ENCODE measurements at places on chromosomes 2 and 18.

- no peak for DNase-seq
These were observed 25.9 kb downstream of the MYO7B start for GRCh38 chr2:127561371-127561770.

- no peak for DNase-seq
These were observed 248.3 kb downstream of the KCNE4 start for GRCh38 chr2:223300326-223300725.

DNA sequence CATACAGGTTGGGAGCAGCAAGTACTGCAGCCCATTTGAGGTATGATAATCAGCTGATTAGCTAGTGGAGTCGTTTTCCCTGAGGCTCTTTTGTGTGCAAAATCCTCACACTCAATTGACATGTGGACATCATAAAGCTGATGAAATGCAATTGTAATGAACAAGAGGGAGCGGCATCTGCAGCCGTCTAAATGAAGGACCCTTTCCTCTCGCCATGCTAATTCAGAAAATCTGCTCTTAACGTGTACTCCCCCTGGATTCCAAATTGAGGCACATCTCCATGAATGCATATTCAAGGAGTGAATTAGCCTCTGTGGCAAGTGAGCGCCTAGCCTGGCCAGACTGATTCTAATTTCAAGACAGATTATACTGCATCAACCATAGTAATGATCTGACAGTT lies 260.9 kb upstream of the ATP5MC3 start:
- DNase-seq, result no peak

- DNase-seq, result no peak
These were observed 107.2 kb upstream of the CAPN13 start for GRCh38 chr2:30914456-30914855.

- peak; percentile 69 for DNase-seq
These were observed 13.1 kb downstream of the KCNIP3 start for GRCh38 chr2:95310216-95310615.
